ENCODE measurements at places on chromosomes 3 and 15.

GRCh38 chr15:90782442-90782841 lies 65.3 kb downstream of the BLM start:
- DNase-seq, result no peak

DNA sequence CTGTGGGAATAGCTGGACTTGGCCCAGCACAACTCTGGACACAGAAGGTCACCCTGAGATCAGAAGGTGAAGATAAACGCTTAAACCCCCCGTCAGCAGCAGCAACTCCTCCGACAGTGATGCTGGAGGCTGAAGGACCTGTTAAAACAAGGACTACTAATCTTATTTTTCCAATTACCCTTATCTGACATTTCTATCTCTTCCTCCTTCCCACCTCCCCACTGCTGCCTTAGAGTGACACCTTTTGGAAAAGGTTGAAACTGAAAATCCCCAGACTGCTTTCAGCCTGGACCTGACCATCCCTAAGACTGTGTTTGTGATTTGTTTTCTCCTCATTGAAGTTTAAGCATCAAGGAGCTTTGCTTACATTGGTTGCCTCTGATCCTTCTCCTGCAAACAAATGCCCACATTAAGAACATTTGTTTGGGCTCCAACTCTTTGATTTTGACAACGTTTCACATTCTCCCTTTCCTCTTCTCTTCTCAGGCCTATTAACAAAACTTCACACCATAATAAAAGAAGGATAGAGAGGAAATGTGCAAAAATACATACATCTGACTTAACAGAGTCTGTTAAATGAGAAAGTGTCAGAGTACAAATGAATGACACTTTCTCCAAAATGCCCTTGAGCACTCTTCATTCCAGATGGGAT lies 410.6 kb upstream of the WNT5A start:
- DNase-seq, result no peak

- no peak for DNase-seq
Observed at GRCh38 chr3:43309372-43310305, 23.3 kb downstream of the SNRK start.

- DNase-seq, result no peak
Observed at GRCh38 chr3:152386208-152386607, 117.5 kb downstream of the MBNL1 start.

DNA sequence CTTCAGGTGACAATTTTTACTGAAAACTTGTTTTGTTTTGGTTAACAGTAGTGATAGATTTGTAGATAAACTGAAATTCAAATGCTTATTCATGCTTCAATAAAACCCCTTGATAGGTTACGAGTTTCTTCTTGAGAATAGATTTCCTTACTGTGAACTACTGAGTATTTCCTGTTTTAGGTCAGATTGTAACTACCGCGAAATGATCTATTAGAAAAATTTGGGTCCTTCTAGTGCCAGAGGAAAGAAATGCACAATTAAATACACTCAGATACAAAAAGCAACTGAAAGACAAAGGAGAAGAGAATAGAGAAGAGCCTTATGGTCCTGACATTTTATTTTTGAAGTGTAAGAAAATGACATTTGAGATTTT lies 251.7 kb upstream of the TBL1XR1 start:
- no peak for DNase-seq

GRCh38 chr3:135917076-135917475 lies 48.5 kb upstream of the PPP2R3A start:
- no peak for DNase-seq

DNA sequence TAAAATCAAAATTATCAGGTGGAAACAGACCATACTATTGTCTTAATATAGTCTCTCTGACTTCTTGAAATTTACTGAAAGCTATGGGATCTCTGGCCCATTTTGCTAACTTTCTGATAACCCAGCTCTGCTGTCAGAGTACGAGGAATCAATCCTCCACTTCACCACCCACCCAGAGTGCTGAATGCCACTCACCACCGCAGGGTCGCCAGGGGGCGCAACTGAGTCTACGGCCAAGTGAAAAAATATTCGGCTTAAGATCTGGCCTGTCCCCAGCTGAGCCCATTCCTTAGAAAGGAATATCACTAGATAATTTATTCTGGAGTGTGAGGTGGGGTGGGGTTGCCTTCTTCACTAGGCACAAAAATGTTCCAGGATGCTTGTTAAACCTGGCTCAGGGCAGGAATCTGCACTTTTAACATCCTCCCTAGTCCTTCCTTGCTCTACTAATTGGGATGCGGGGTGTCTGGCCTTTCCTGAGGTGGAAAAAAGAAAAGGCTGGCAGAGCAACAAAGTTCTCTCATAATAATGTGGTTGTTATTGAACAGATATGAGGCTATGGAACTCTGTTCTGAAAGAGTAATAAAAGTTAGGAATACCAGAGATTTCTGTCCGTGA lies 520.6 kb downstream of the MFSD1 start:
- no peak for DNase-seq

GRCh38 chr15:37679627-37680026 lies 254.8 kb upstream of the TMCO5A start:
- no peak for DNase-seq

GRCh38 chr15:101022876-101023275 lies 103.7 kb downstream of the LRRK1 start:
- no peak for DNase-seq

- DNase-seq, result no peak
Observed at GRCh38 chr15:90201944-90202375, 830 bp downstream of the SEMA4B start.

GRCh38 chr3:51471775-51472652 lies 27.8 kb downstream of the DCAF1 start:
- DNase-seq, result no peak

DNA sequence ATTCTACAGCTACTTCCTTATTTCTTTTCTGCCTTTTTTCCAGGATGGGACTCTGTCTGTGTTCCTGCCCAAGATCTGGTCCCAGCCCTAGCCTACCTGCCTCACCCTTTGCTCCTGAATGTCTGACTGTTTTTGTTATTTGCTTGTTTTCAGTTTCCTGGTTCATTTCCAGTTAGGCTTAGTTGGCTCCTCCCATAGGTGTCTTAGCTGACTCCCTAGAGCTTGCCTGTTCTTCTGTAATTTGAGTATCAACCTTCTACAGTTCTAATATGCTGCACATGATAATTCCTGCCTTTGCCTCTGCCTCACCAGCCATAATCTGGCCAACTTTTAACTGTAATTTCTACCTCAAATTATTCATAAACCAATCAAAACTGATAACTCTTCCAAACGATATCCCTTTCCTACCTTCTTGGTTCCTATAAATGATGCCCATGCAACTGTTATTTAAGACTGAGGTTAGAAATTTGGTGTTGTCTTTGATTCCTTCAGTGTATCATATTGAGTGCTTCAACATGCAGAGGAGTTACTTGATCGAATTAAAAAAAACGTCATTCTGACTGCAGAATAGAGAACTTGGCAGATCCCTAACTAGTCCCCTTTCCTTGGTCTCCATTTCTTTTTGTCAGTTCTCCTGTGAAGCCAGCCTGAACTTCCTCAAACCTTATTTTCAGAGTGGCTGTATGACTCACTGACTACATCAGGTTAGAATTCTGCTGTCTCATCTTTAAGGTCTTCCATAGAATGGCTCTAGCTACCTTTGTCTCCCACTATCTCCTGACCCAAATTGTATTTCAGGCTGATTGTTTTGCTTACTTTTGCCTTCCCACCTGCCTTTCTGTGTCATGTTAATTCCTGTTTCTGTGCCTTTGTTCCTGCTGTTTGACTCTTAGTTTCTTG lies 8.4 kb downstream of the GOLM2 start:
- no peak for DNase-seq

- DNase-seq, result no peak
Observed at GRCh38 chr3:20516311-20516710, 330.3 kb upstream of the SGO1 start.

GRCh38 chr3:118729546-118729945 lies 305.1 kb downstream of the IGSF11 start:
- no peak for DNase-seq

GRCh38 chr15:80003171-80003570 lies 32.2 kb upstream of the BCL2A1 start:
- DNase-seq, result no peak

DNA sequence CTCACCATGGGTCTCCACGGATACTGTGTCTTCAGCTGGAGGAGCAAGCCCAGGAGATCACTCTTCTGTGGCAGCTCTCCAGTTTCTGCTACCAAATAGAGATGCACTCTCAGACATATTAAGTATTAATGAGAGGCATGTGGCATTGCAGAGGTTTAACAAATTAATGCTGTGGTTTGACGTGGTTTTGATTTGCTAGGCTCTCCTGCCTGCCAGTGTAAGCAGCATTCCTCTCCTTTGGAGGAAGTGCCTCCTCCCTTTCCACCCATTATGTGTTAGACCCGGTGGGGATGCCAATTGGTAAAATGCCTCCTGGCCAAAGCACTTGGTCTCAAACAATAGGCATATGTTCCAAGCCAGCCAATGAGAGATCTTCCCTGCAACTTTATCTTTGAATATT lies 124.8 kb downstream of the MYLK start:
- no peak for DNase-seq

DNA sequence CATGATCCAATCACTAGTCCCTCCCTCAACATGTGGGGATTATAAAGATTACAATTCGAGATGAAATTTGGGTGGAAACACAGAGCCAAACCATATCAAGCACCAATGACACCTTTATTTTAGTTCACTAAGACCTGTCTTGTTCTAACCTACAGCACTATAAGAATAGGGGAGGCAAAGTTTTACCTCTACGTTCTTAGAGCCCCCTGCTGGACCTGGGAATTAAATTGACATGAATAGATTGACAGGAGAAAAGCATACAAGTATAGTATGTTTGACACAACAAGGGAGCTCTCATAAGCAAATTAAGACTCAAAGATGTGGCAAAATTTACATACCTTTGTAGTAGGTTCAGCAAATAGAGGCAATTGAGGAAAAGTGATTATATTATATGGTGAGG lies 974.4 kb upstream of the ALCAM start:
- no peak for DNase-seq

- DNase-seq, result no peak
Observed at GRCh38 chr15:67176195-67176971, 78.1 kb downstream of the AAGAB start.

DNA sequence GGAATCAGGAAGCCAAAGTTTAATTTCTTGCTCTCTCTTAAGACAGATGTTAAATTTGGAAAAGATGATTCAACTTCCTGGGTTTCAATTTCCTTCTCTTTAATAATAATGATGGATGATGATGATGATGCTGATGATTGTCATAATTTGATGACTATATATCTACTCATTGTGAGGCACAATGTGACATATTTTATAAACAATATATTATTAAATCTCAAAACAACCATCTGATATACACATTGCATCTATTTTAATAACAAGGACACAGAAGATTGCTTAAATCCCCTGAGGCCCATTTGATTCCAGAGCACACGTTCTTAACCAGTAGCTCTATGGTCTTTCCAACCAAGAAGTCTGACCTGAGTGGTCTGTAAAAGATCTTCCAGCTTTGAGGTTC lies 124.0 kb downstream of the CNTN6 start:
- DNase-seq, result no peak

- no peak for DNase-seq
Observed at GRCh38 chr3:59963676-59964075, 913.9 kb upstream of the CFAP20DC start.

- no peak for DNase-seq
Observed at GRCh38 chr15:50506121-50506520, 40.3 kb downstream of the USP50 start.

- peak; percentile 38 for DNase-seq
Observed at GRCh38 chr3:42056840-42057239, 34.3 kb upstream of the TRAK1 start.

DNA sequence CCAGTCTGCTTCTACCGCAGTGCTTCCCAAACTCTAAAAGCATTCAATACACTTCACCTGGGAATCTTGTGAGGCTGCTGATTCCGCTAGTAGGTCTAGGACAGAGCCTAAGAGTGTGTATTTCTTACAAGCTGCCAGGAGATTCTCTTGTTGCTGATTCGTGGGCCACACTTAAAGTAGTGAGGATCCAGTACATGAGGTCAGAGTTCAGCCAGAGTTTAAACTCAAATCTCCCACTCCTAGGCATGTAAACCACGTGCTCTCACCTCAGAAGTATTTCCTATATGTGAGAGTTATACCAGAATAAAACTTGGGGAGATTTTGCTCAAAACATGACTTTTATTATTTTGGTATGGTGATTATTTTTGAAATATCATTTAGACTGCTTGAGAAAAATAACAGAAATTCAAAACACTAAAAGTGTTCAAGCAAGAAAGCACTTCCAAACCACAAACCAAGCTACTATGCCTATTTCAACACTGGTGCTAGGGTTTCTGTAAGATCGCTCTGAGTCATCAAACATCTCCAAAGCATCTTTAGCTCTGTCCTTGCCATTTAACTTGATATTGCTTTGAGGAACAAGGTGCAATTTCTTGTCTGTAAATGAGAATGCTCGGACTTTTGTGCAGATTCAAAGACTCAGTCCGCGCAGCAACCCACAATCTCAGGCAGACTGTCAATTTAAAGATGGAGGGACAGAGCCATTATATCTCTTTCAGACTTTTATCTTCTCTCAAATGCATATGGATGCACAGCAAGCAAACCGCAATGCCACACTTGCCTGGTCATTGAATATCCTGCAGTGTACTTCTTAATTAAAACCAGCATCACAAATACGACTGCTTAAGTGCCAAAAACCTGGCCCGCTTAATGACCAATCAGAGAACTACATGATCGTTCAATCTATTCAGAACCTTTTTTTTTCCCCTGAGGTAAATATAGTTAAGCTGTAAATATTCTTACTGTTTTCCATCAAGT lies 59.8 kb downstream of the AGTR1 start:
- no peak for DNase-seq

DNA sequence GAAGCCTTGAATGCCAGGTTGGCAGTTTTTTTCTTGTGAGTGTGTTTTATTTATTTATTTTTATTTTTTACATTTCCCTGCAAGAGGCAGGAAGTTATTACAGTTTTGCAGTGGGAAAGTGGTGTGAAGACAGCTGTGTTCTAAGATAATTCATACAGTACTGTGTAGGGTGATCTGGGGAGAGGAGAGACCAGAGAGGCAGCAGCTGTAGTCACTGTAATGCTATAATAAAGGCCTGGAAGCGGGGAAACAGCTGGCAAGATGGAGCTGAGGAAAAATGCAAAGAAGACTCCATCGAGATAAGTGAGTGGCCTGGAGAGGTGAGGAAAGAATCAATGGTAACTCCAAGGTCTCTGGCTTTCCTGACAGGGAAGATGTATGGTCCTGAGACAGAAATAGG lies 23.1 kb downstream of the CNTN3 start:
- DNase-seq, result no peak

DNA sequence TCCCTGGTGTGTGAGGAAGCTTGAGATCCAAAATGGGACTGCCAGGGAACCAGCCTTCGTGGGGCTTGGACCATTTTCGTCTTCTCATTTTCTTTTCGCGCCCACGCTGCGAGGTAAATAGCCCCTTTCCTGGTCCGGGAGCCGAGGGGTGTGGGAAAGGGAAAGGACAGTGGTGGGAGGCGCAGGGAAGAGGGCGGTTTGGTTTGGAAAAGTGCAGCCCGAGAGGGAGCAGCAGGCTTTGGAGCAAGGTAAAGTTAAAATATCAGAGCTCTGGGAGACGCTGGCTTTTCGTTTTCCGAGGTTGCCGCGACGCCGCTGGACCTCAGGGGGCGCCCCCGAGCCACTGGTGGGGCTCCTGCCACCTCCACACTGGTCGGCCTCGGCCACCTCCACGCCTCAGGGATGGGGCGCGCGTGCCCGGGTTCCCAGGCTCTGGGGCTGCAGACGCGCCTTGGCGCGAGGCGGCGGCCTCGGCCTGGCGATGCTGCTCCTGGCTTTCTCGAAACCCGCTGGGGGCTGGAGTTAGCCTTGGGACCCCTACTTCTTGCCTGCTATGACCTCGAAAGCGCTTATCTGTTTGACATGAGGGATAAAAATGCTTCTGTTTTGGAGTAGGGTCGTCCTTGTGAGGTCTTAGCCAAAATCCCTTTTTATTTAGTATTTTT lies 3.2 kb downstream of the PTPRG start:
- DNase-seq, result no peak

Data from SHP77 treated with DMSO at 0.1 percent for 48 hours (cell line).